NCI-H1048 (cell line): ENCODE measurements at places on chromosomes 13 and 19.

GRCh38 chr19:43435775-43436174 lies 21.1 kb downstream of the TEX101 start:
- DNase-seq = no peak

DNA sequence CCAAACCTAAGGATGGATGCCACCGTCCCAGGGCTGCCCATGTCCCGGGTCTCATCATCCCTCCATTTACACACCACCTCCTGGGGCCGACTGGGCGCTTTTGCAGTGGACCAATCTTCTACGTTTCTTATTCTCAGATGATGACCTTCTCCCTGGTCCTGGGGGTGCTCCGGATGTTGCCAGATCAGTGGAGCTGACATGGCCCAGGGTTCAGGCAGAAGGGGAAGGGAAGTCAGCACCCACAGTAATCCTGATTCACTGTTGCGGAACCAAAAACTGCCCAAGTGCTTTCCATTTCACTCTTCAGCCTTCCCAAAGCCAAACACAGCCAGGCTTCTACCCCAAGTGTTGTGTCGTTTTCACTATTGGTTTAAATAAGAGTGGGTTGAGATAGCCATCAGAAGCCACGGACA lies 29.8 kb downstream of the RAB20 start:
- DNase-seq = no peak

GRCh38 chr13:40403509-40404241 lies 262.8 kb downstream of the FOXO1 start:
- DNase-seq = no peak

GRCh38 chr13:94119360-94119936 lies 360.0 kb downstream of the DCT start:
- DNase-seq = no peak

GRCh38 chr19:1513499-1514294 lies 878 bp upstream of the ADAMTSL5 start:
- DNase-seq = no peak

GRCh38 chr13:100154842-100155416 lies 66.0 kb downstream of the PCCA start:
- DNase-seq = no peak

- DNase-seq = no peak
These were observed 291.4 kb downstream of the IRS2 start for GRCh38 chr13:109494925-109495369.
